ENCODE measurements at places on chromosomes 11 and 22.

- DNase-seq: no peak
Observed at GRCh38 chr22:22943521-22944267, 56.1 kb downstream of the IGLL5 start.

DNA sequence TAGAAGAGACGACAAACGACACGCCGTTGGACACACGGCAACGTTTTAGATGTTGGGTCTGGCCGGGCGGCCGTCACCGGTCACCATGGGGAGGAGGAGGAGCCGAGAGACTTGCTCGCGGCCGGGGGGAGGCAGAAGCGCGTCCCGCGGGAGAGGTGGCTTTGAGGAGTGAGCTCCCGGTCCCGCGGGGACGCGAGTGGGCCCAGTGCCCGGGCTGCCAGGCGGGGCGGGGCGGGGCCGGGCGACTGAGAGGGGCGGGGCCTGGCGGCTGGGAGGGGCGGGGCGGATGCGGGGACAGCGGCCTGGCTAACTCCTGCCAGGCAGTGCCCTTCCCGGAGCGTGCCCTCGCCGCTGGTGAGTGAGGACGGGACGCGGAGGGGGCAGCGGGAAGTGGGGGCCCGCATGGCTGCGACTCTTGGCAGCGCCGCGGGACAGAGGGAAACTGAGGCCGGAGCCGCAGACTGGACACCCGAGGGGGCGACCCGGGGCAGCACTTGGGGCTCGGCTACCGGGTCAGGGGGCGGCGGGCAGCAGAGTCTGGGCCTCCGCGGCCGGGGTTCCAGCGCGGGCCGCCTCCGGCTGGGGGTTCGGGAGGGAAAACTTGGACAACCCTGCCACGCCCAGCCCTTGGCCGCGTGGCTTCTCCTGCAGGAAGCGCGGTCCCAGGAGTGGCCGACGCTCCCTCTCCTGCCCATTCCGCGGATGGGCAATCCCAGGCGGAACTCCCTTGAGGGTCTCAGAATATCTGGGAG is at the start of gene TSPO:
Gene TSPO, plus strand, starts transcription at position 309 of the 752 bp plus-strand sequence. CDS start 7,680 bp downstream, outside the sequence.
- DNase-seq: peak; percentile 55

DNA sequence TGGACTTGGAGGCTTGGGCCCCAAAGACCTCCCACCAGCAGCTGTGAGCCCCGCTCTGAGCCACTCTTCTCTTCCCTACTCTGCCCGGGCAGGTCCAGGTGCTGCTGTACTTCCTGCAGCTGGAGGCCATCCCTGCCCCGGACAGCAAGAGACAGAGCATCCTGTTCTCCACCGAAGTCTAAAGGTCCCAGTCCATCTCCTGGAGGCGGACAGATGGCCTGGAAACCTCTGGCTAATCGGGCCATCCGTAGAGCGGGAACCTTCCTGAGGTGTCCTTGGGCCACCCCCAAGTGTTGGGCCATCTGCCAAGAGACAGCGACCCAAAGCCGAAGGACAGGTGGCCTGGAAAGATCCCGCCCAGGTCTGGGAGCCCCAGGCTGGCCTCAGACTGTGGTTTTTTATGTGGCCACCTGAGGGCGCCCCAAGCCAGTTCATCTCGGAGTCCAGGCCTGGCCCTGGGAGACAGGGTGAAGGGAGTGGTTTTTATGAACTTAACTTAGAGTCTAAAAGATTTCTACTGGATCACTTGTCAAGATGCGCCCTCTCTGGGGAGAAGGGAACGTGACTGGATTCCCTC is 135.1 kb downstream of the BCR start:
- DNase-seq: peak; percentile 62

DNA sequence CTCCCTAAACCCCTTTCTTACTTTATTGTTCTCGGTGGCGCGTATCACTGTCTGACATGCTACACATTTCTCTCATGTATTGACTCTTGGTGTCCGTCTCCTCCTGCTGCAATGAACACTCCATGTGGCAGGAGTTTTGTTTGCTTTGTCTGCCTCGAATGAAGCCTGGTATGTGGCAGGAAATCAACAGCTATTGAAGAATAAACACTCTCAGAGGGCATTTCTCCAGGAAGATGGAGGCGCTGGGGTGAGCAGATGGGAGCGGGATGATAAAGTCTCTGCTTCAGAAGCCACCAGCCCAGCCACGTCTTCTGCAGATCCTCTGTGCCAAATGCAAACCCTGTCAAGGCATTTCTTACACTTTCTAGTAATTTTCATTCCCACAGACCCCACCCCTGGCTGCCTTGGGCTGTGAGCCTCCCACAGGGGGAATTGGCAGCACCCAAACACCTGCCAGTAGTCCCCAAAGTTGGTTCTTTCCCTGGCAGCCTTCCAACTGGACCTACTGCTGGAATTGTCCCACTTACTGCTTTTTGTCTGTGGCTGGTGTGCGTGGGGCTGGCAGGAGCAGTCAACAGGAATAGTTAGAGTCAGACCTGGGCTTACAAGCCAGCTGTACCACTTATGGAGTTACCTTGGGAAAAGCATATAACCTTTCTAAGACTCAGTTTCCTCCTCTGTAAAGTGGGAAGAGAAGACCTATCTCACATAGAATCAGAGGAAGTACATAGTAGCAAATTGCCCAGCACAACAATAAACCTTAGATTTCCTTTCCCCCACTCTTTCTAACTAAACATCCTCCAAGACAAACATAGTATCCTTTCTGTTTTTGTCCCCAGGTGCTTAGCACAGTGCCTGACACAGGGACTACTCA is 13.3 kb upstream of the IL10RA start:
- no peak for DNase-seq

GRCh38 chr22:45991098-45991497 is 14.1 kb upstream of the WNT7B start:
- no peak for DNase-seq

GRCh38 chr11:95924414-95924760 is 480 bp upstream of the MTMR2 start:
- DNase-seq: no peak

DNA sequence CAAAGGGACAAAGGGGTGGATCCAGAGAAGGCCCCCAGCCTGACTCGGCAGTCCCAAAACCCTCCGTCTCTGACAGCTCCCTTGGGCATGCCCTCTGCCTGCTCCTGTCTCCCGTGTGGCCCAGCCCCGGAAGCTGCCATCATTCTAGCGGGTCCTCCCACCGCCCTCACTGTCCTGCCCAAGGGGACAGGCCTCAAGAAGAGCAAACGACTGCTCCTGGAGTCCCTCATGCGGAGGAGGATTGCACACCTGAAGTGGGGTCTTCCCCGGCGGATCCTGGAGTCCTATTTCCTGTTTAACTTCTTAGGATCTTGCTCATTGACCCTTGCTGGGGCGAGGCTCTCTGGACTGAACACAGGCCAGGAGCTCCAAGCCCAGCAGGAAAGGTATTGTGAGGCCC is 2.6 kb upstream of the MEI1 start:
- DNase-seq: no peak

- no peak for DNase-seq
Observed at GRCh38 chr22:26887456-26887855, 230.1 kb downstream of the MIAT start.

GRCh38 chr22:19971276-19972124 is 29.9 kb upstream of the TXNRD2 start:
- DNase-seq: peak; percentile 65

- no peak for DNase-seq
Observed at GRCh38 chr11:30488304-30488998, 97.7 kb downstream of the MPPED2 start.

DNA sequence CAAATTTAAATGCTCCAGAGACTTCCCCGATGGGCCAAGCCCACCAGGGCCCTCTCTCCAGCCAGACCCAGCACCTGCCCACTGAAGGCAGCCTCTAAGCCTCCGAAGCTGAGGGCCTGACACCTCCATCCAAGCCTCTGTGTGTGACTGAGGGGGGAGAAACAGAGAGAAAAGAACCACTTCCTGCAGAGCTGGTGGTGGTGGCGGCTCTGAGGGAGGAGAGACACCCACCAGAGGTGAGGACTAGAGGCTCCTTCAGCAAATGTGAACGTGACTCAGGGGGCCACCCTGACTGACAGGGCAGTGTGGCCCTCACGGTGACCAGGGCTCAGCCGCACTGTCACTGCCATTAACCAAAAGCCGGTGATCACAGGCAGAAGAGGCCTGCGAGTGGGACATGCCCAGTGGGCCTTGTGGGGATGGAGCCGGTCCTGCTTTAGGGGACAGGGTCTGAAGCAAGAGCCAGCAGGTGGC is 31.0 kb upstream of the CD5 start:
- peak; percentile 77 for DNase-seq

GRCh38 chr11:127458561-127458960 is 458.0 kb upstream of the KIRREL3 start:
- no peak for DNase-seq

DNA sequence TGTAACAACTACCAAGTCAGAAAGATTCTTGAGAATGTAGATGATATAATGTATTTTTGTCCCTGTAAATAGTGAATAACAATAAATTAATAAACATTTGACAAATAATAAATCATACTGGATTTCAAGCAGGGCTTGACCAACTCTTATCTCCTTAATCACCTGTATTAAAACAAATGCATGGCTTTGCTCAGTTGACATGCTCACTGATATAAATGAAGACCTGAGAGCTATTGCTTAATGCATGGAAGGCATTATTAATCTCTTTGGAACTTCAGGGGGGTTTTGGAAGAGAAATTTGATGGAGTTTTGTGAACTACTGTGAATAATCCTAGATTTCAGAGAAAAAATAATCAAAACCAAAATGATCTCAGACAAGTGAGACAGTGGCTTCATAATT is 1420.4 kb upstream of the TENM4 start:
- no peak for DNase-seq

DNA sequence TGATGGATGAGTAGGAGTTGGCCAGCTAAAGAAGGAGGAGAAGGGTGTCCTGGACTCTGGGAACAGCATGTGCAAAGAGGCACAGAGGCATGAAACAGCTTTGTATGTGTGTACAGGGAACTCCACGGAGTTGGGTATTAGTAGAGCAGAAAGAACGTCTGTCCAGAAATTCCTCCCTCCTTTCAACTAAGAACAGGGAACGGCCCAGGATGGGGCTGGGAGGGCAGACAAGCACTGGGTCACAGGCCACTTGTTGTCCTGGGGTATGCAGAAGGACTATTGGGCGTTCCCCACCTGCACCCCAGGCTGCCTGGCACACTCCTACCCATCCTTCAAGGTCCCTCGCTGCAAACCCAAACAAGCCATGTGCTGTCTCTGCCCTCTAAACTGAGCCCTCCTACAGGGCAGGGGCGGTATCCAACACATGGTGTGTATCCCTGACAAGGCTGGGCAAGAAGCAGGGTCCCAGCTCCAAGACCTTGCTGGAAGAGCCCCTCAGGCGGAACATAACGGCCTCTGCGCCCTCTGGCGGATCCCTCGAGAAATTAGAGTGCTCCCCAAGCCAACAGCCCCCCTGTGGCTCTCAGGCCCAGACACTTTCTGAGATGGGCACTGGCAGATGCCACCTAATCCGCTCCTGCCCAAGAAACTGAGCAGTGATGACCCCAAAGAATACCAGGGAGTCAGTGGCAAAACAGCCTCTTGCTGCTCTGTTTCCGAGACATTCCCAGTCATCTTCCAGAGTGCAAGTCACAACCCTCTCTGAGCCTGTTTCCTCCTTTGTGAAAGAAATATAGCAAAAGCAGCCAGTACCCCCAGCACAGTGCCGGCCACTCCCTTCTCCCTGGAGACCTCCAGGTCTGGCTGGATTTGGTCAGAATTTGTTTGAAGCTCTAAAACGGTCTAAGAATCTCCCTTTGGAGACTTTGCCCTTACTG is 1.6 kb upstream of the ELFN2 start:
- DNase-seq: peak; percentile 73

GRCh38 chr22:30246814-30247376 is 336 bp upstream of the LIF start:
- DNase-seq: no peak

DNA sequence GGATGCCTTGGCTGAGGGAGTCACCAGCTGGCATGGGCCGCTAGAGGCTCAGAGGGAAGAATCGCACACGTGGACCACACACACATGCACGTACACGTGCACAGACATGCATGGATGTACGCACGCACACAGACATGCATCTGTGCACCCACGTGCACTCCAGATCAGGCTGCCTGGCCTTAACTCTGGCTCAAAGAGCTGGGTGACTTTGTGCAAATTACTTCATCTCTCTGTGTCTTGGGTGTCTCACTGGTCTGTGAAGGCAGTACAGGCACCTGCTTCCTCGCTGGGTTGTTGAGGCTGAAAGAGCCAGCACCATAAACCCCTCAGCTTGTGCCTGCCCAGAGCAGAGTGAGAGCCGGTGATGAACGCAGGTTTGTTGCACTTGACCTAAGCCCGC is 28.7 kb downstream of the TMPRSS6 start:
- peak; percentile 19 for DNase-seq

DNA sequence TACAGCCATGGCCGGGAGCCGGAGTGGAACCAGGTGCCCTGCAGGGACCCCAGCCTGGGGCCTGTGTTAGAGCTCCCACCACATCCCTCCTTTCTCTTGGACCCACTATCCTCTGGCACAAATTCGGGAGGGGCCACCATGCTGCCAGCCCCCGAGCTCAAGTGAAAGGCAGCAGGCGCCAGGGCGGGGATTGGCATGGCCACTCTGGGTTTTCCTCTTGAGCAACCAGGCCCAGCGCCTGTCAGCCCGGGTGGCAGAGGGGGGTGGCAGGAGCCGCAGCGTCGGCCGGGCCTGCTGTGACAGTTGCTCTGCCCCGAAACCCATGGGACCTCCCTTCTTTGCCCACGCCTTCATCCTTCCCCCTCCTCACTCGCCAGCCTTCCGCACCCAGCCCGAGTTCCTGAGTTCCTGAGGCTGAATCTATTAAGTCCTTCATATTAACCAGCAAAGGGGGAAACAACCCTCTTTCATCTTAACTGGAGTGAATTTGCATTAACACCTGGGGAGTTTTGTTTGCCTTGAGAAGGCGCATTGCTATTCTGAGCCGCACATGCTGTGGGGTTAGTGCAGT is 16.8 kb upstream of the CABP7 start:
- DNase-seq: no peak

DNA sequence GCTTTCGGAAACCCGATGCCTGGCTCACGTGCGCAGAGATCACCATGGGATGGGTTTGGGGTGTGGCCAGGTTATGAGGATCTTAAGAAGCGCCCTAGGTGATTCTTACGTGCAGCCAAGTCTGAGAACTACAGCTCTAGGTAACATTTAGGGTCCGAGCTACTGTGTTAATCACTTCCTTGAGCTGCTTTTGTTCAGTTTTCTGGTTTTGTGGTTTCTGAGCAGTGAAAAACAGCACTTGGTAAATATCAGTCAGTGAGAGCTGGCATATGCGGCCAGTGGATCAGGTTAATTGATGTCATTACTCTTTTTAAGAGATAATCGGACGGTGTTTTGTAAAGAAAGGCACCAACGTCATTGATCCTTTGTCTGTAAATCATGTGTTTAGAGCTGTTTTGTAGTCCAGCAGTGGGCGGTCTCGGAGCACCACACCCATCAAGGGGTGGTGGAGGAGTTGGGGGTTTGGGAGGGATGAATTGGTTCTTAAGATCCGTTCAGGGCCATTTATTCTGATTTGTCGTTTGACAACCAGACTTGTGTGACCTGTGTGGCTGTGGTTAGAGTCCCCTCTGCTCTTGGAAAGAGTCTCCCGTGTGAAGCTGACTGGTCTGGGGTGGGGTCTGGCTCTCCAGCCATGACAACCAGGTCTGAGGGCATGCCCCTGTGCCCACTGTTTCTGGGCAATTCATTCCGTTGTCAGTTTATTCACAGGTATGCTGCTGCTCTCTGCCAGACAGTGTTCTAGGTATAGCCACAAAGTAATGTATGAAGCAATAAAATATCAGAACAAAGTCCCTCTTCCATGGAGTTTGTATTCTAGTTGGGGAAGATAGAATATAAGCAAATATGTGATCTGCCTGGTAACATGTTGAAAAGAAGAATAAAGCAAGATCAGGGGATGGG is 61.9 kb upstream of the SORL1-AS1 start:
- DNase-seq: no peak

GRCh38 chr22:35995772-35996171 is 32.9 kb downstream of the RBFOX2 start:
- no peak for DNase-seq
